Stimulated activated CD8-positive, alpha-beta memory T cell treated with anti-CD3 and anti-CD28 coated beads, Interleukin-7, amount 100 ng/mL, for 1 hour (primary cell): ENCODE measurements at places on chromosomes 12 and 14.

GRCh38 chr12:20492251-20492760, 124.0 kb downstream of the PDE3A start:
- no peak for DNase-seq

GRCh38 chr12:91397866-91398532, 215.4 kb upstream of the DCN start:
- DNase-seq = no peak

GRCh38 chr12:42360747-42361403, 34.9 kb downstream of the PPHLN1 start:
- DNase-seq = no peak

- DNase-seq = no peak
These were observed 113.4 kb downstream of the CRADD start for GRCh38 chr12:93790472-93791152.

GRCh38 chr14:67837011-67837624, 17.5 kb downstream of the RAD51B start:
- DNase-seq = peak; percentile 24

GRCh38 chr12:104729610-104730446, 228.3 kb downstream of the SLC41A2 start:
- no peak for DNase-seq

DNA sequence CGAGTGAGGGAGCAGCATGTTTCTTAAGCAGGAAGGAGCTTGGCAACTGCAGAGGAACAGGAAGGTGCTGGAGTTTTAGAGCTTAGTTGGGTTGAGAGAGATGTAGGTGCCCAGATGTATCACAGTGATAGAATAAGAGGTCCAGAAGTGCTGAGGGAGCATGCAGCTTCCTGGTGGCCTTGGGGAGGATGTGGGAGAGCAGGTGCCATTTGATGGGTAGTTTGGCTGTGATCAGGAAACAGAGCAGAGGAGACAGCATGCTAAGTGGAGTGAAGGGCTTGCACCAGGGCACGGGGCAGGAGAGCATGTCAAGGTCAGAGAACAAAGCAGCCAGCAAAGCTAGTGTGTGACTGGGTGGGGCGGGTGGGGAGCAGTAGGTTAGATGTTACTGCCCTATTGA, 74.8 kb downstream of the PAPOLA start:
- no peak for DNase-seq

- no peak for DNase-seq
These were observed 1480.2 kb downstream of the AACS start for GRCh38 chr12:126545411-126545810.

- DNase-seq = no peak
These were observed 347.2 kb downstream of the CCDC91 start for GRCh38 chr12:28537474-28537873.

GRCh38 chr14:95040708-95041476, 116.4 kb downstream of the DICER1 start:
- no peak for DNase-seq

- no peak for DNase-seq
These were observed 3.8 kb upstream of the NUMB start for GRCh38 chr14:73462048-73462715.

DNA sequence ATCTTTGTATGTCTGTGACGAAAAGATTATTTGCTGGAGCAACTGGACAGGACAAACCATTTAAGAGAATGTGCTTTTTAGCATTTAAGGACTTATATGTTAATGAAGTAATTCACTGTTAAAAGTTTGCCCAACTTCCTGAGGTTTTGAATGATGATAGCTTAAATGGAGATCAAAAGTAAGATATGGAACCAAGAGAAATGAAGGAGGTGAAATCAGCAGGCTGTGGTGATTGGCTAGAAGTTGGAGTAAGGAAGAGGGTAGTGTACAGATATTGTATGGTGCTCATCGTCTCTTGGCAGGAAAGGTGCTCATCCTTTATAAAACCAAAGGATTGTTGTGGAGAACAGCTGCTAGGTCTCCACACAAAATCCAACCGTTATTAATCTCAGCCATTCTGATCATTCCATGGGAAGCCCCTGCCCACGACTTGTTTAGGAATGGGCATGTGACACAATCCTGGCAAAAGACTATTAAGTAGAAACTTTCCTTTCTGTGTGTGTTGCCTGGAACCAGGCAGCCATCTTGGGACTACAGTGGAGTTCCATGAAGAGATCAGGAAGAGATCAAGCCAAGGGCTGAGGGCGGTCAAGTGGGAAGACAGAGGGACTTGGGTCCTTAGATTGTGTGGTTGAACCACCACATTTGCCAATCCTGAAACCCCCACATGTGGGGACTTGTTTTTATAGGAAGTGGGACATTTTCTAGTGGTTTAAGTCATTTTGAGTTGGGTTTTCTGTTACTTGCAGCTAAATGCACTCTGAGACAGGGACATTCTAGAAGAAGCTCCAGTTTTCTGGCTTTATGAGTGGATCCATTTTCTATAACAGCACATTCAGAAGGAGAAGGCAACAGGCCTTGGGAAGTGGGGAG, 56.8 kb upstream of the CHST11 start:
- no peak for DNase-seq

DNA sequence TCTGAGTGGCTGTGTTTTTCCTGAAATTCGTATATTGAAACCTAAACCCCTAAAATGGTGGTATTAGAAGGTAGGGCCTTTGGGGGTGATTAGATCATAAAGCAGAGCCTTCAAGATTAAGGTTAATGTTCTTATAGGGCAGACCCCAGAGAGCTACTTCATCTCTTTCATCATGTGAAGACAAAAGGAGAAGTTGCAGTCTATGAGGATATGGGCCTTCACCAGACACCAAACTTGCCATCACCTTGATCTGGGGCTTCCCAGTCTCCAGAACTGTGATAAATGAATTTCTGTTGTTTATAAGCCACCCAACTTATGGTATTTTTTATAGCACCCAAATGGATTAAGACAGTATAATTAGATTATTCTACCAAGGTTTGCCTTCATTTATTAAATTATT, 275.0 kb upstream of the ATP2B1 start:
- no peak for DNase-seq

DNA sequence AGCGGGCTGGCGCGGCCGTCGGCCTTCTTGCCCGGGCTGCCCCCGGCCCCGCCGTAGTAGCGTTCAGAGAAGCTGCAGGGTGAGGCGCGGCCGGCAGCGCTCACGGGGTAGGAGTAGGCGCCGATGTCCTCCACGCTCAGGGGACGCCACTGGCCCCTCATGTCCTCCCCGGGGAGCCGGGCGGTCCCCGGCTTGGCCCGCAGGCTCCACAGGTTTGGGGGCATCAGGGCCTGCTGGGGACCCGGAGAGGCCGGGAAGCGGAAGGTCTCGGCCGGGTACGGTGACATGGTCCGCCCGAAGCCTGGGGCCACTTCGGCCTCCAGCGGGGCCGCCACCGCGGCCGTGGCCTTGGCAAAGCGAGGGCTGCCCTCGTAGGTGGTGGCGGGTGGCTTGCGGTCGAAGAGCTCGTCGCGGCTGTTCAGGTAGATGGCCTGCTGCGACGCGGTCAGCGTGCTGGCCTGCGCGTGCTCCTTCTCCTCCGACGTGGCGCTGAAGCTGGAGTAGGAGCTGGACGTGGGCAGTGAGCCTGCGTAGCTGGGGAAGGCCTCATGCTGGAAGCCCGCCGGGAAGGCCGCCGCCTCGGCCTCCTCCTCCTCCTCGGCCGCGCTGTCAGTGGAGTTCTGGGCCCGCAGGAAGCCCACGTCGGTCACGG, 48.7 kb downstream of the BEGAIN start:
- no peak for DNase-seq

- DNase-seq = no peak
These were observed at the start of gene SCNN1A for GRCh38 chr12:6375269-6376078. Gene SCNN1A (minus strand): TSS chr12:6375563. CDS start chr12:6374783, 780 bp downstream.

DNA sequence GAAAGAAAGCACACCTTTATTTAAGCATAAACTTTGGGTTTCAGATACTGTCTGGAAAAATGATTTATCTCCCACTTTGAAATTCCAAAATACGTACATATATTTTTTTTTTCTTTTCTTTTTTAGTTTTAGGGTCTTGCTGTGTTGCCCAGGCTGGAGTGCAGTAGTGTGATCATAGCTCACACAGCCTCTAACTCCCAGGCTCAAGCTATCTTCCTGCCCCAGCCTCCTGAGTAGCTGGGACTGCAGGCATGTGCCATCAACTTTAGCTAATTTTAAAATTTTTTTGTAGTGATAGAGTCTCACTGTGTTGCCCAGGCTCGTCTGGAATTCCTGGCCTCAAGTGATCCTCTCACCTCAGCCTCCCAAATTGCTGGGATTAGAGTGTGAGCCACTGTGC, 45.9 kb upstream of the PAPLN start:
- DNase-seq = no peak

DNA sequence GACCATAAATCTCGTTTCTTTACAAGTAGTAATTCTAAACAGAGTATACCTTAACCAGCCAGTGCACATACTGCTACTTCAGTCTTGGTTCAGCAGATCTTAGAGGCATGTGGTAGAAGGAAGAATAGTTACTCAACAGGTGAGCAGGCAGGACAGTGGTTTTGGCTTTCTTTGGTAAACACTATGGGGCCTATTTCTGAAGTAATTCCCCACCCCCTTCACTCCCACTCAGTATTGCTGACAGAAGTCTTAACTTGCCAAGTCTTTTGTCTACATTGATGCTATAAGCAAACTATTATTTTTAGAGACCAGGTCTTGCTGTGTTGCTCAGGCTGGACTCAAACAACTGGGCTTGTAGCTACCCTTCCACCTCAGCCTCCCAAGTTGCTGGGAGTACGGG, 68.5 kb downstream of the FBXO34 start:
- DNase-seq = no peak

DNA sequence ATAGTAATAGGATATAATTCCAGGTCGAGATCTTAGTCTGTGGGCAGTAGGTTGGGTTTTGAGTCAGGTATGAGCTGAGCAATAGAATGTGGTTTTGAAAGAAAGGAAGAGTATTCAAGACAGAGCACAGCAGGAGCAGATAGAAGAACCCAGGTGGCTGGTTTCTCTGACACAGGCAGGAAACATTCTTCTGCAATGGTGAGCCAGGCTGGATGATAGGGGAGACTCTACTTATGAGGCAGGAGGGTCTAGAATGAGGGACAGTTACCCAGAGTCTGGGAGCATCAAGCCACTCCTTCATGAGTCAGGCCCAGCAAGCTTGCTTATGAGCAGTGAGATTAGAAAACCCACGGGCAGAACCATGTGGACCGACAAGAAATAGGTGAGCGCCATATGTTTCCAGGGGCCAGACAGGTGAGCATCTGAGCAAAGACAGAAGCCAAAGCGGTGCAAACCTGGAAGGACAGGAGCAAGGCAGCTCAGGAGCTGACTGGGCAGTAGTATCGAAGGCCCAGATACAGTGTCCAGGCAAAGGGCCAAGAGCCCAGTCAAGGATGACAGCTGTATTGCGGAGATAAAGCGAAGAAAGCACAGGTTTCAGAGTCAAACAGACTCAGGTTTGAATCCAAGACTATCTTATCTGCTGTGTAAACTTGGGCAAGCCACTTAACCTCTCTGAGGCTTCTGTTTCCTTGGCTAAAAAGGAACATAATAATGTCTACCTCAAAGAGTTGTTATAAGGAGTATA, 22.5 kb upstream of the PCNX1 start:
- DNase-seq = no peak

- no peak for DNase-seq
These were observed 60.7 kb upstream of the GZMB start for GRCh38 chr14:24694680-24695079.

DNA sequence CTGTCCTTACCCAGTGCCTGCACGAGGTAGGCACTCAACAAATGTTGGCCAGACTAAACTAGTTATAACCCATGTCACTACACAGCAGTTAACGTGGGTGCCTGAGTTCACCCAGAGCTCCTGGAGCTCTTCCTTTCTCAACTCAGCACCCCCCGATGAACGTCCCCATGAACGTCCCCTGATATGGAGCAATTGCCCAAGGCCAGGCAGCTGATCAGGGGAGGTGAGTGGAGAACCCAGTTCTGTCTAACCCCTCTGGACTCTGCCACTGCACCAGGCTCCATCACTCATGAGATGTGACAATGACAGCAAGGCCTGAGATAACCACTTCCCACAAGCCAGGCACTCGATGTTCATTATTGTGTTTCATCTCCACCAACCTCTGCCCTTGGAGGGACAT, 199.0 kb downstream of the BCL11B start:
- DNase-seq = no peak

GRCh38 chr12:39467432-39467870, 24.5 kb upstream of the KIF21A start:
- no peak for DNase-seq

DNA sequence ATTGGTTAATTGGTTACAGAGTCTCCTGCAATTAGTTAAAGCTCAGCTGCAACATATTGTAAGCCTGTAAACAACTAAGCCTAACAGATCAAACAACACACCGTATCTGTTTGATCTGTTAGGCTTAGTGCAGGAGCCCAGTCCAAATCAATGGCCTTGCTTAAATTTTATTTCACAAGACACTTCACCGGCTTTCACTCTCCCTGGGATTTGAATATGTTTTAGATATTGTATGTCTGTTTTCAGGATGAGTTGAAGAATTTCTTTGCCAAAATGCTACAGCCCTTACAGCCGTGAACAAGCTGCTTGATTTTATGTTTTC, 5.5 kb upstream of the RNASE1 start:
- DNase-seq = no peak

- no peak for DNase-seq
These were observed 357.4 kb downstream of the ATP23 start for GRCh38 chr12:58298803-58299202.

- no peak for DNase-seq
These were observed 280.3 kb downstream of the KSR2 start for GRCh38 chr12:117688446-117688845.

- no peak for DNase-seq
These were observed 36.4 kb upstream of the NR1H4 start for GRCh38 chr12:100437038-100437841.

DNA sequence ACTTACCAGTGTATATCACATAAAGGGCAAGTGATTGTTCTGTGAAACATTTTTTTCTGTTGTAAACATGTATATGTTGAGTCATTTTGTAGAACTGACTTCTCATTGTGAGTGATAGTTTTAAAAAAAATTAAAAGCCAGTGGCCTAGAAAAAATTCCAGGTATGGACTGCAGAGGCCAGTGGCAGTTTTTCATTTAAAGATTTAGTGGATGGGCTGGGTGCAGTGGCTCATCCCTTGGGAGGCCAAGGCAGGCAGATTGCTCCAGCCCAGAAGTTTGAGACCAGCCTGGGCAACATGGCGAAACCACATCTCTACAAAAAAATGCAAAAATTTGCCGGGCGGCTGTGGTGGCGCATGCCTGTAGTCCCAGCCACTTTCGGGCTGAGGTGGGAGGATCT, 84.7 kb upstream of the MDM1 start:
- DNase-seq = no peak

DNA sequence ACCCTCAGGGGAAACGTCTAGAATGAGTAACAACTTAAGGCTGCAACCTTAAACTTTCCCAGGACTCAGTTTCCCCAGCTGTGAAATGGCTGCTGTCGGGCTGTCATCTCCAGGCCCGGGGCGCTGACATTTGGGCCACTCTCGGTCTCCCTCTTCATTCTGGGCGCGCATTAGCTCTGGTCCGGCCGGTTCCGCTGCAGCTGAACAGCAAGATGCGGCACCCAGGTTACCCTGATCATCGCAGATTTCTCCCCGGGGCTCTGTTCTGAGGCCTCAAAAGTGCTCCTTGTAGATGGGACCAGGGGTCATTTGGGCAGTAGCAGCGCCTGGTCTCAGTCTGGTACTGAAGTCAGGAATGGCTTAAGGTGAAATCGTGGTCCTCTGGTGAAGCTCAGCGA, 890 bp upstream of the BCL7A start:
- no peak for DNase-seq
